ENCODE measurements at places on chromosomes 13 and 19.

GRCh38 chr13:62653371-62653770 is 1237.7 kb upstream of the PCDH20 start:
- DNase-seq: no peak

DNA sequence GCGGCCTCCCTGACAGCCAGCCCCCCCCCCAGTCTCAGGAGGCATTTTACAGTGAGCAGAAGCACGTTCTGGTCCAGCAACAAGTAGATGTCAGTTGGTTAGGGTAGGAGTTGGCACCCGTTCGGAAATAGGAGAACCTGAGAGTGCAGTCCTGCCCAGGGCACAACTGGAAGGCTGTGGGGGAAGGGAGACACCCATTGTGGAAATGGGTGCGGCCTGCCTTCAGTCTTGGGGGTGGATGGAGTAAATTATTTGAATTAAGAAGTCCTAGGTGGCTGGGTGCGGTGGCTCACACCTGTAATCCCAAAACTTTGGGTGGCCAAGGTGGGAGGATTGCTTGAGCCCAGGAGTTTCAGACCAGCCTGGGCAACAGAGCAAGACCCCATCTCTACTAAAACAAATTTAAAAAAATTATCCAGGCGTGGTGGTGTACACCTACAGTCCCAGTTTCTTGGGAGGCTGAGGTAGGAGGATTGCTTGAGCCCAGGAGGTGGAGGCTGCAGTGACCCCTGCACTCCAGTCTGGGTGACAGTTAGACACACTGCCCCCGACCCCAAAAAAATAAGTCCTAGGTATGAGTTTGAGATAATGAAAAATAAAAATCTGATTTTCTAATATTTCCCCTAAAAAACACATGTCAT is 1.2 kb downstream of the CIRBP start:
- no peak for DNase-seq

DNA sequence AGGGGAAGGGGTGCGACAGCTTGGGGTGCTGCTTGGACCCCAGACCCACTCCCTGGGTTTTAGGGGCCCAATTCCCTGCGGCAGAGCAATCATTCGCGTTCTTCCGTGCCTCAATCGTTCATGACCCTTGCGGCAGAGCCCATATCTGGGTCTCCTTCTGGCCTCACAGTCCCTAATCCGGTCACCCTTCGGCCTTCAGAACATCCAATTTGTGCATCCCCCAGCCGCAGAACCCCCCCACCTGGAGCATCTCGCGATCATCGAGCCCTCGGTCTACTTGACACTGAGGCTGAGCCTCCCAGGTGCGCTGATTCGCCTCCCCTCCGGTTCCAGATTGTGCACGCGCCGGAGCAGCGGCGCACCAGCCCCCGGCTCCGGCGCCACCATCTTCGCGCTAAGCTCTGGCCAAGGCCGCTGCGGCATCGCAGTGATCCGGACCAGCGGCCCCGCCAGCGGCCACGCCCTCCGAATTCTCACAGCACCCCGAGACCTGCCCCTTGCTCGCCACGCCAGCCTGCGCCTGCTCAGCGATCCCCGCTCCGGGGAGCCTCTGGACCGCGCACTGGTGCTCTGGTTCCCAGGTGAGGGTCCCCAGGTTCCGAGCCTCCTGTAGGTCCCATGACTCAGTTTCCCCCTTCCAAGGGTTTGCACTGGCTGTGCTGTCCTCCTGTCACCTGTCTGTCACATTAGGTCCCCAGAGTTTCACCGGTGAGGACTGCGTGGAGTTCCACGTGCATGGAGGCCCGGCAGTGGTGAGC is 501 bp downstream of the GTPBP3 start:
- DNase-seq: peak; percentile 17

DNA sequence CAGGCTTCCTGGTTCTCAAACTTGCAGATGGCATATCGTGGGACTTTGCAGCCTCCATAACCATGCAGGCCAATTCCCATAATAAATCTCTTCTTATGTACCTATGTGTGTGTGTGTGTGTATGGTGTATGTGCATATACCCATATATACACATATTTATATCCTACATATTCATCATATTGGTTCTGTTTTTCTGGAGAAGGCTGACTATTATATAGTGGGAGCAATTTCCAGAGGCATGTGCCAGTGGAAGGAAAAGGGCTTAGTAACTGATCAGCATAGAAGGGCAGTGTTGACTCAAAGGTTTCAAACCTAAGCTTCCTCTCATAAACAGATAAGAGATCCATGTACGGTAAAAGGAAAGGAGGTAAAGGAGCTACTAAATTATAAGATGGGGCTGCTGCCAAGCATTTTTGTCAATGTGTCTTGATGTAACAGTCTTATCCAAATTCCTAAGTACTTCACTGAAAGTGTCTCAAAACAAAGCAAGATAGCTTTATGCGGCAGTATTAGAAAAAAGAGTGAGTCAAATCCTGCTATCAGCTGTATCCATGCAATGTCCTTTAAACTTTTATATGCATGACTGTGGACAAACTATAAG is 432.1 kb downstream of the TBC1D4 start:
- DNase-seq: no peak

- DNase-seq: no peak
Measured at GRCh38 chr13:39542361-39542760, 60.6 kb downstream of the LHFPL6 start.

DNA sequence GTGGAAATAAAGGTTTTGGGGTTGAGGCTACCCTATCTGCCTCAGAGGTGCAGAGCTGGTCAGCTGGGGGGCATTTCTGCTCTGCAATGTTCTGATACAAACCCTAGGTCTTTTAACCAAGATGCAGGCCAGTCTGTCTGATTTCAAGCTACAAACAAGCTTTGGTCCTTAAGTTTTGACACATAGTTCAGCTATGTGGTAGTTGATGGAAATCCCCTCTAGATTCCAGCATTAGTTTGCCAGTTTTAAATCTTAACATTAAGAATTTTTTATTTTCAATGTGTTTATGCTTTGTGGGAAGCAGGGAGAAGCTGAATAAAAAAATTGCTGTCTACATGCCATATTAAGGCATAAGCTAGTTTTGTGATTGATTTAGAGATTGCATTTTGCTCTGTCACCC is 225.7 kb downstream of the LMO7 start:
- no peak for DNase-seq

DNA sequence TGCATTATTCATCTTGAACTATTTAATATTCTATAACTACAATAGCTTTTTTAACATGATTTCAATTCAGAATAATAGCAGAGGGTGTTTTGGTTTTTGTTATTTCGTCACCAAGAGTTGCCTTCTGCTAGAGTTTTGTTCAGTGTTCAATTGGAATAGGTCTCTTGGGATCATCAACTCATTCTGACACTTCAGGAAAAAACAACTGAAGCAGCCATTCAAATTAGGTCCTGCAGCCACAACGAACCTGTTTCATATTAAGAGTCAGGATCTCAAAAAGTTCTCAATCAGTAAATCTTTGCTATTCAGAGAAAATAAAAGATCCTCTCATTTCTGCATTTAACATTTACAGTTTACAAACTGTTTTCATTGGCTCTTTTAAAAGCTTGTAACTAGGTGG is 2.4 kb upstream of the CHAMP1 start:
- no peak for DNase-seq

- no peak for DNase-seq
Measured at GRCh38 chr19:1575323-1576241, 7.5 kb upstream of the MEX3D start.

- DNase-seq: no peak
Measured at GRCh38 chr19:49637821-49638738, 1.9 kb downstream of the RRAS start.

DNA sequence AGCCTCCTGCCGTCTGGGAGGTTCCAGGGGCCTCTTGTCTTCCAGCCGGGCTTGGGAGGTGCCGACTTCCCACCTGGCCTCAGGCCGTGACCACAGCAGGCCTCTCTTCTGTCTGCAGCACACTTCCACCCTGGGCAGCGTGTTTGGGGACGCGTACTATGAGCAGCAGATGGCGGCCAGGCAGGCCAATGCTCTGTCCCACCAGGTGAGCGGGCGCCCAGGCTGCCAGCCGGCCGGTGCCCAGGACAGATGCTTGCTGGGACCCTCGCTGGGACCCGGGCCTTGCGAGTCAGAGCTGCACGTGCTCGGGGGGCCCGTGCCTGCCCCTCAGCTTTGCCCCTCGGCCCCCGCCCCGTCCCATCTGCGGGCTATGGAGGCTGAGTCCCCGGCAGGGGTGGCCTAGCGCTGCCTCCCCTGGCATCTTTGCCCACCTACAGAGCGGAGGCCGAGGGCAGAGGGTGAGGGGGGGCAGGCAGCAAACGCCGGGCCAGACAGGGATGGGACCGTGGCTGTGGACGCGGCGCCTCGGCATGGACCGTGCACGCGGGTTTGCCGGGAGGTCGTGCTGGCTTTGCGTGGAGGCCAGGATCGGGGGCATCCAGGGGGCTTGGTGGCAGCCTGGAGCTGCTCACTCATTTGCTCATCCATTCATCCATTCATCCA is 16.2 kb downstream of the COMP start:
- no peak for DNase-seq

- DNase-seq: no peak
Measured at GRCh38 chr19:43674183-43674582, 4.2 kb upstream of the PLAUR start.

DNA sequence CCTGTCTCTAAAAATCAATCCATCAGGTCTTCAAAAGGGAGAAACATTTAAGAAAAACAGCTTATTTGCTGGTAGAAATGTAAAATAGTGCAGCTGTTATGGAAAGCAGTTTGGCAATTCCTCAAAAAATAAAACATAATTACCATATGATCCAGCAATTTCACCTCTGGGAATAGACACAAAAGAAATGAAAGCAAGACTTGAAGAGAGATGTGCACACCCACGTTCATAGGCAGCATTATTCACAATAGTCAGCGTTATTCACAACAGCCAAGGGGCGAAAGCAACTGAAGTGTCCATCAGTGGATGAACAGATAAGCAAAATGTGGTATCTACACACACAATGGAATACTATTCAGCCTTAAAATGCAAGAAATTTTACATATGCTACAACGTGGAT is 45.1 kb upstream of the DOCK9 start:
- no peak for DNase-seq

GRCh38 chr19:45304141-45304926 is 18.3 kb downstream of the CKM start:
- no peak for DNase-seq

- DNase-seq: no peak
Measured at GRCh38 chr13:18212873-18213272, 968.8 kb downstream of the TUBA3C start.

All from stimulated activated CD4-positive, alpha-beta T cell treated with anti-CD3 and anti-CD28 coated beads, Interleukin-4, amount 100 ng/mL, for 4 hours (primary cell).